Transverse colon (tissue), 4 donors: ENCODE measurements at places on chromosomes 16 and 17. TPM values are rescaled to one million over a fixed set of nuclear protein-coding genes. Genes with fewer than 3 reads are reported as not detected.

- no peaks in the 10 kb centered on the region for H3K4me1 ChIP-seq
- no peaks in the 10 kb centered on the region for H3K36me3 ChIP-seq
- no peak overlapping the region for H3K27ac ChIP-seq
- no peaks in the 10 kb centered on the region for H3K27me3 ChIP-seq
Observed at GRCh38 chr16:78142788-78143187, 43.3 kb downstream of the WWOX start.

DNA sequence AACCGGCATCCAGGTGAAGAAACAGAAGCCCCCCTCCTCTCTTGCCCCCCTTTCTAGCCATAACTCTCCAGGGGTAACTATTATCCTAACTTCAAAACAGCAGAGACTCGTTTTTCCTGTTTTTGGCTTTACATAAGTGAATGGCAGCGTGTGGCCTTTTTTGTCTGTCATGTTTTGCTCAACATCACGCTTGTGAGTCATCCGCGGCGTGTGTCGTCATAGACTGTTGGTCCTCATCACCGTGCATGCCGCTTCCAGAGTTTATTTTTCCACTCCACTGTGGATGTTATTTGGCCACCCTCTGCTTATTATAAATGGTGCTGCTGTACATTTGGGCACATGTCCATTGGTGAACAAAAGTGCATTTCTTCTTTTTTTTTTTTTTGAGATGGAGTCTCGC lies 52.6 kb downstream of the ERN1 start:
- peaks cover 12% of the 10 kb centered on the region for H3K36me3 ChIP-seq
- H3K27me3 ChIP-seq, result no peaks in the 10 kb centered on the region
- peaks cover 4% of the 10 kb centered on the region for H3K4me1 ChIP-seq
- no peak for DNase-seq
- no peak overlapping the region for H3K4me3 ChIP-seq

DNA sequence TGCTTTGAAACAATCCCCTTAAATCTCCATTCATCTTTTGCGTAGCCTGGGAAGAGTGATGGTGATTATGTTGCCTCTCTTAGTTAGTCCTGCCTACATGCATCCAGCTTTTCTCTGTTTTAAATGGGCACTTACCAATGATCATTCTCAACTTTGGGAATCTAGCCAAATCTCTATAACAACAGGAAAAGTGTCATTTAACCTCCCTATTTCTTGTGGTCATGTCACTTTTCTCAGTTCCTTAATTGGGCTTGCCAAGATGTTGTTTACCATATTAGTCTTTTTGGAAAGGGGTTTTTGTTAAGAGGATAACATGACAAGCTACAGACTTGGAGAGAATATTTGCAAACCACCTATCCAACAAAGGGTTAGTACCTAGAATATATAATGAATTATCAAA lies 15.6 kb upstream of the CLEC10A start:
- no peak for DNase-seq
- H3K27me3 ChIP-seq, result peaks cover under 1% of the 10 kb centered on the region
- no peak overlapping the region for H3K27ac ChIP-seq
- H3K4me1 ChIP-seq, result no peaks in the 10 kb centered on the region
- no peak overlapping the region for H3K4me3 ChIP-seq

RCVRN gene
- total RNA-seq, result not detected

PROCA1 gene
- 1.4 TPM for total RNA-seq

- H3K36me3 ChIP-seq, result no peaks in the 10 kb centered on the region
- no peak overlapping the region for H3K4me3 ChIP-seq
- no peak for DNase-seq
- no peak overlapping the region for H3K27ac ChIP-seq
- H3K27me3 ChIP-seq, result no peaks in the 10 kb centered on the region
- H3K4me1 ChIP-seq, result peaks cover 29% of the 10 kb centered on the region
Observed at GRCh38 chr17:49659661-49660382, 18.1 kb downstream of the SPOP start.

GAS2L2 gene
- not detected for total RNA-seq

DNA sequence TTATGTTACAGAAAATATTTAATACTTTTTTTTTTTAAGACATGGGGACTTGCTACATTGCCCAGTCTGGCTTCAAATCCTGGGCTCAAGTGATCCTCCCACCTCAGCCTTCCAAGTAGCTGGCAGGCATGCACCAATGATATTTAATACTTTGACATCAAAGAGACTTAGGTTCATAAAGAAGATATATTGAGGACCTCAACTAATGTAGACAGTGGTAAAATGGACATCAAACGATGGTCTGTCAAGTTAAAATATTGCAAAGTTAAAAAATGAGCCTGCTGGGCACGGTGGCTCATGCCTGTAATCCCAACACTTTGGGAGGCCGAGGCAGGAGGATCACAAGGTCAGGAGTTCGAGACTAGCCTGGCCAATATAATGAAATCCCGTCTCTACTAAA lies 8.7 kb downstream of the TEFM start:
- no peak for DNase-seq
- no peak overlapping the region for H3K4me3 ChIP-seq
- H3K27ac ChIP-seq, result no peak overlapping the region
- peaks cover 30% of the 10 kb centered on the region for H3K36me3 ChIP-seq

GRCh38 chr17:77786090-77786489 lies 172.4 kb upstream of the TNRC6C start:
- no peak for DNase-seq
- H3K4me3 ChIP-seq, result no peak overlapping the region
- no peaks in the 10 kb centered on the region for H3K4me1 ChIP-seq

DNA sequence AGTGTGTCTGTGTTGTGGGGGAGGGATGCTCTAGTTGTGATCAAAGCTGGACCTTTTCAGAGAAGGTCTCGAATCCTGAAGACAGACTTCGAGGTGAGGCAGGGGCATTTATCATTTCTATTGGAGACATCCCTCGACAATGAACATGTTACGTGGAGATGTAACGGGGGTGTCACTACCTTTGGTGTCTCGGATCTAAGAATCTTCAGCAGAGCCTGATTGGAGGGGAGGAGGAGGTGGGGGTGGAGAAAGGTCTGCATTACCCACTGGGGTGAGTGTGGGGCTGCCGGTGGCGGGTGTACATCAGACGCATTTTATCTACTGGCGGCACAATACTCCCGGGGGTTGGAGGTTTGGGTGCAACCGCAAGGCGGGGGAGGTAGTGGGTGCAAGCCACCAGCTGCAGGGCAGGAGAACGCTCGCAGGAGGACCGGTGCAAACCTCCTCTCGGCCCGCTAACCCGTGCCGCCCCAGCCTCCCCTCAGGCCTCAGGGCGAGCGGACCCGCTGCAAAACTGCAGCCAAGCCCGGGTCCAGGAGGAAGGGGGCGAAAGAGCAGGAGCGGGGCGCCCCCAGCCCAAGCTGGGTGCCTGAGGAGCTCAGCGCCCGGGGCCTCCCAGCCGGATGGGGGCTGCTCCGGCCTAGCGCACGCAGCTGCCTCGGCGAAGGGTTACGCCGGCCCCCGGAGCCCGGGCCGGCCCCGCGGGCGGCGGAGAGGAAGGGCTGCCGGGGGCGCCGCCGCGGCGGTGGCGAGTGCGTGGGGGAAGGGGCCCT lies 735 bp downstream of the ZNF652 start:
- peak; percentile 74 for DNase-seq
- H3K27me3 ChIP-seq, result no peaks in the 10 kb centered on the region
- peak overlapping the region; percentile 95 for H3K4me3 ChIP-seq
- no peaks in the 10 kb centered on the region for H3K36me3 ChIP-seq

DNA sequence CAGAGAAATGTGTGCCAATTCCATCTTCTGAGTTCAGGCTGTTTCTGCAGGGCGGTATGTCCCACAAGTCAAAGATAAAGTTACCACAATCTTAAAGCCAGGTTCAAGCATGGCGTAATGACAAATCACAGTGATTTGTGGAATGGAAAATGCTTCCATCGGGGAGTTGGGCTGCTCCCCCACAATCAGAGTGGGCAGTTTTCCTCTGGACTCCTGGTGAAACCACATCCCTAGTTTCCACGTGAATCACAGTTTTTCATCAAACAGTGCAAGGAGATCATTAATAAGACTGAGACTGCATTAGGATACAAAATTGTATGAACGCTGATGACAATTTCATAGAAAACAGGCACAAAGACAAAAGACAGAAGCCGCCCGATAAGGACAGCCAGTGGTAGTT lies 3.6 kb downstream of the LITAF start:
- H3K27me3 ChIP-seq, result no peaks in the 10 kb centered on the region
- peak overlapping the region; percentile 93 for H3K27ac ChIP-seq
- no peaks in the 10 kb centered on the region for H3K36me3 ChIP-seq
- H3K4me3 ChIP-seq, result no peak overlapping the region

DNA sequence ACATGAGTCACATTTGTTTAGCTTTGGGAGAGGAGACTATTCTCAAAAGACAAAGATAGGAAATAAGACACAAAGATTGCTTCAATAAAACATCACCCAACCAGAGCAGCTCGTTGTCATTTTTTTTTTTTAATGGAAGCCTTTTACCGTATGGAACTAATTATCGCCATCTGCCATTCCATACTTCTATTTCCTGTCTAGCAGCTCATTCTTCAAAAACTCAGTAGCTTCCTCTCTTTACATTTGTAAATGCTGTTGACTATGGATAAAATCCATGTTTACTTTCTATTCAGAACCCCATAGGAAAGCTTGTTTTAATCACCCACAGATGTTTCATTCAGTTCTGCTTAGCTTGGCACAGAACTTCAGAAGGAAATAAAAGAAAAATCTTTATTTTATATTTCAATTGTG lies 110.0 kb upstream of the PSMD7 start:
- H3K4me1 ChIP-seq, result no peaks in the 10 kb centered on the region
- no peak for DNase-seq
- no peaks in the 10 kb centered on the region for H3K36me3 ChIP-seq
- no peak overlapping the region for H3K27ac ChIP-seq

CD300LG gene
- total RNA-seq, result 0.55 TPM

DNA sequence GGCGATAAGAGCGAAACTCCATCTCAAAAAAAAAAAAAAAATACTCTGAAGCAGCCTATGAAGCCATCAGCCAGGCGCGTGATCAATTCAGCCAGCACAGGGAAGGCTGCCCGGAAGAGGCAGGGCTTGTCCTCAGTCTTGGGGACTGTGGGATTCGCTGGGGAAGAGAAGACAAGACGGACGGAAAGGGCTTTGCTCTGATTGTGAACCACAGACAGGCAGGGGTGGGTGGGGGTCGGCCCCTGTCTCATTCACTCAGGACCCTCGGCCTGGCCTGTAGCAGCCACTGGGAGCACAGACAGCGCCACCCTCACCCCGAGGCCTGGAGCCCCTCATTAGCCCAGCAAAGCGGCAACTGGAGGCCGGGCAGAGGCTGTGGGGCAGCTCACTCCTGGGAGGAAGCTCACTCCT lies 37.2 kb downstream of the ABR start:
- H3K36me3 ChIP-seq, result no peaks in the 10 kb centered on the region
- H3K4me1 ChIP-seq, result no peaks in the 10 kb centered on the region
- H3K27me3 ChIP-seq, result no peaks in the 10 kb centered on the region
- H3K27ac ChIP-seq, result no peak overlapping the region

GRCh38 chr16:642189-643049 lies 791 bp downstream of the MCRIP2 start:
- H3K4me1 ChIP-seq, result peaks cover 57% of the 10 kb centered on the region
- H3K27me3 ChIP-seq, result no peaks in the 10 kb centered on the region
- peak overlapping the region; percentile 96 for H3K27ac ChIP-seq
- no peaks in the 10 kb centered on the region for H3K36me3 ChIP-seq

DNA sequence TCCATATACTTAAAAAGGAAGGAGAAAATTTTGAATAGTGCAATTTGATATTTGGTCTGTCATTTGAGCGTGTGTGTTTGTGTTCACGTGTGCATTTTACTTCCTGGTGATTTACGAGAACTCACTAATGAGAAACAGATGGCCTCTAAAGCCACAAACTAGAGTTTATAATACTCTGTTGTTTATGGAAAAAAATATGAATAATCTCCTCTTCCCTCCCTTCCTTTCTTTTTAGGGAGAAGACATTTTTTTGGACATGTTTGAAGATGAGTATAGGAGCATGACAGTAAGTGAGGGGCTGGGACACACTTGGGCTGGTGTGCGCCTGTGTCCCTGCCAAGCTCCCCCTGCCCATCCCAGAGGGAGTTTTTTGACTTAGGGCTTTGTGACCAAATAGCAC lies 102.7 kb downstream of the CLEC16A start:
- no peaks in the 10 kb centered on the region for H3K36me3 ChIP-seq
- no peak overlapping the region for H3K27ac ChIP-seq
- no peak overlapping the region for H3K4me3 ChIP-seq
- DNase-seq, result no peak
- no peaks in the 10 kb centered on the region for H3K27me3 ChIP-seq

FAM171A2 gene
- total RNA-seq, result 0.95 TPM

GRCh38 chr17:2933606-2934005 lies 129.8 kb downstream of the OR1D5 start:
- no peaks in the 10 kb centered on the region for H3K27me3 ChIP-seq
- no peak overlapping the region for H3K27ac ChIP-seq
- no peak for DNase-seq
- no peak overlapping the region for H3K4me3 ChIP-seq
- no peaks in the 10 kb centered on the region for H3K36me3 ChIP-seq
- H3K4me1 ChIP-seq, result peaks cover 12% of the 10 kb centered on the region

DNA sequence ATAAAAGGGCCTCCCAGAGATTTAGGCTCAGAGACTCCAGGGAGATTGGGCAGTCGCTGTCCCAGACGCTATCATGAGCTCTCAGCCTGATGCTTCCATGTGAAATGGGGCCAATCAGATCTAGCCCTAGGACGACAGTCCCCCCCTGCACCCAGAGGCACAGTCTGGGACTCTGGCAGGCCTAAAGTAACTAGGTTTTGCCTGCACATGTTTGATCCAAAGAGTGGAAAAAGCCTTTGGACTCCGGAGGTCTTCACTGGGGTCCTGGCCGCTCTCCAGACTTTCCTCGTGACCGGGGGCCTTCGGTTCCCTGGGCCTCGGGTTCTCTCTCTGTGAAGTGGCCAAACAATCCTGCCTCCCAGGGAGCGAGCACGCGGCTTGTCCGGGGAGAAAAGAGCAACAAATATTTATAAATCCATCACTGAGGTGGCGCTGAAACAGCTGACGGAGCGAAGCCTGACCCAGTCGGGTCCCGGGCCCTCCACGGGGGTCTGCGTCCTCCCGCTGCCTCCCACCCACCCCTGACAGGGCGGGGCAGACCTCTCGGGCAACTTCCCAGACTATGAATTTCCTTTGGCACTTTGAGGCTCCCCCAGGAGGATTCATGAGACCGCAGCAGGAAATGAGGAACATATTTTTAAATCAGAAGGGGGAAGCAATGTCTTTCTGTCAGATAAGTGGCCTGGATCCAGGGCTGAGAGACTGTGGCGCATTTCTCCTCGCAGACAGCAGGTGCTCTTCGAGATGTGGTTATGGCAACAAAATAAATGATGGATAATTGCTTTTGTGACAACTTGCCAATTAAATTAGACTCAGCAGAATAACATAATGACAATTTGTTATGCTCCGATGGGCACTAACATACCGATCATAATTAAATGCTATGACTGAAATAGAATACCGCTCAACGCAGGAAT lies 38.9 kb downstream of the MRPS23 start:
- peaks cover 7% of the 10 kb centered on the region for H3K4me1 ChIP-seq
- no peaks in the 10 kb centered on the region for H3K36me3 ChIP-seq
- no peak overlapping the region for H3K27ac ChIP-seq
- peaks cover 16% of the 10 kb centered on the region for H3K27me3 ChIP-seq
- peak; percentile 11 for DNase-seq

ITGAD gene
- total RNA-seq, result not detected

CEMP1 gene
- total RNA-seq, result not detected

DNA sequence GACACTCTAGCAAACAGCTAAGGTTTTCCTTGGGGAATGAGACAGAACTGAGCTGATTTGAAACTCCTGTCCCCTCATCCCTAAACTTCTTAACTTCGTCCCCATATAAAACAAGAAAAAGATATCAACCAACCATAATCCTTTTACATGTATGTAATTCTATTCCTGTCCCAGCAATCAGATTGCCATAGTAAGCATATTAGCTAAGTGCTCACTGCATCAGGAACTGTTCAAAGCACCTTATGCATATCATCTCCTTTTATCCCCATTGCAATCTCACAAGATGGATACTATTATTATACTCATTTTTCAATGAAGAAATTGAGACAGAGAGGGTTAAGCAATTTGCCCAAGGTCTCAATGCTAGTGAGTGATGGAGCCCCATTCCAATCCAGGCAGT lies 6.8 kb downstream of the KIF18B start:
- no peaks in the 10 kb centered on the region for H3K36me3 ChIP-seq
- no peaks in the 10 kb centered on the region for H3K27me3 ChIP-seq
- no peak overlapping the region for H3K27ac ChIP-seq
- H3K4me1 ChIP-seq, result no peaks in the 10 kb centered on the region
